Stimulated activated CD8-positive, alpha-beta memory T cell treated with anti-CD3 and anti-CD28 coated beads, Interleukin-4, amount 100 ng/mL, for 24 hours (primary cell): ENCODE measurements at places on chromosomes 16 and 17.

- DNase-seq: no peak
Observed at GRCh38 chr17:79322211-79323123, 247.8 kb downstream of the ENGASE start.

- DNase-seq: no peak
Observed at GRCh38 chr17:57668332-57668731, 76.8 kb downstream of the CCDC182 start.

DNA sequence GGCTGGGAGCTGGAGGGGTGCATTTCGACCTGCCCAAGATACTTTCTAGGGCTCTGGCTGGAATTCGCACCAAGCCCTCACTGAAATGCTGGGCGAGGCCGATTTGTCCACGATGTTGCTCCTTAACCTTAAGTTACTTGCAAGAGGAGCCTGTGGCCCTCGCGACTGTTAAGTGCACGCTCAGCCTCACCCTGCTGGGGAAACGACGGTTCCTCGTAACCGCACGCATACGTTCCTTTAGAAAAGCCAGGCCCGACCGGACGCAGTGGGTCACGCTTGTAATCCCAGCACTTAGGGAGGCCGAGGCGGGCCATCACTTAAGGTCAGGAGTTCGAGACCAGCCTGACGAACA is 607 bp upstream of the NCOR1 start:
- peak; percentile 1 for DNase-seq

DNA sequence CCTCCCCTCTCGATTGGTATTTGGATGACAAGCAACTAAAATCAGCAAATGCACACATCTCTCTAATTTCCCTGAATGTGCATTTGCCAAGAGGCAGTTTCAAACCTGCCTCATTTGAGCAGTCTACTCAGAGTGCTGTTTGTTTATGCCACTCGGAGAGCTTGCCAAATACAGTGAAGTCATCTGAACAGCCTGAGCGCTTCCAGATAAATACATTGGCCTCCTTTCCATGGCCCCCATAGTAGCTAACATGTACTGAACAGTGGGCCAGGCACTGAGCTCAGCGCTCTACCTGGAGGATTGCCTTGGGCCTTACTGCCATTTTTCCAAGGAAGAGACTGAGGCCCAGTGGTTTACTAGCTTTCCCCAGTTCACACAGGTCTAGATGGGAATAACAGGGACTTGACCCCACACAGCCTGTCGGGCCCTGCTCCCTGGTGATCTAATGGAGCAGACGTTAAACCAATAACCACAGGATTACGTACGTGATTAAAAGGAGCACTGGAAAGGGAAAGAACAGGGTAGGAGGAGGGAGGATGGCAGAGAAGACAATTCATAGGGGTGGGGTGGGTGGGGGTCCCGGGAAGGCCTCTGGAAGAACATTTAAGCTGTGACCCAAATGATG is 18.7 kb upstream of the ANKRD40CL start:
- DNase-seq: no peak

DNA sequence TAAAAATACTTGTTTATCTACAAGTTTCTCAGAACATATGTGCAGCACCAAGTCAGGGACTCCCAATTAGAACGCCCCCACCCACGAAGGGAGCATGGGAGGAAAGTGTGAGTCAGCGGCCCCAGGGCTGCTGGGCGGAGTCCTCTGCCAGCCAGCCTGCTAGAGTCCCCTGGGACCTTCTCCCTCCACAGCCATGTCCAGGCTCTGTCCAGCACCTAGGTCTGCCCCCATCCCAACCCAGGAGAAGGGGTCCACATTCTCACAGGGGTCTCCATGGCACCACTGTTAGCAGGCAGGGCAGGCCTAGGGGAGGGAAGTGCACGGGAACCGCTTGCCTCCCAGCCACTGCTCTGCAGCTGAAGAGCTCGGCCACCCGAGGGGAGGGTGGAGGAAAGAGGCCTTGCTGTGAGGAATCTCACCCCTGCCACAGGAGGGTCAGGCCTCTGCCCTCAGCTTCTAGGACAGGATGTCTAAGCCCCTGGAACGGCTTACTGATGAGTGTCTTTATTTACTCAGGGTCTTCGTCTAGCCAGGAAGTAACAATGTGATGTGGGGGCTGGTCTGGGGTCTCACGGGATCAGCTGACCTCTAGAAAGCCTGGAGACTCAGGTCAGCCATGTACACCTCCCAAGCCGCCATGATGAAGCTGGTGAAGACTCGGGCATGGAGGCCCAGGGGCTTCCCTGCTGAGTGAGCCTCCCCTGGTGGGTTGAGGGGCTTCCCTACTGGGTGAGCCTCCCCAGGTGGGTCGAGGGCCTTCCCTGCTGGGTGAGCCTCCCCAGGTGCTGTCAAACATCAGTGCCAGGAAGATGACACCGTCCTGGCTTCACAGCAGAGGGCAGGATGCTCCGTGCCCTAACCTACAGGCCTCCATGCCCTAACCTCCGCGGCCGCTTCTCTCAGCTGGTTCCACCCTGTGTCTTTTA is 190.3 kb downstream of the RBFOX3 start:
- DNase-seq: peak; percentile 26

GRCh38 chr17:76789235-76789788 is 51.4 kb downstream of the MFSD11 start:
- no peak for DNase-seq

DNA sequence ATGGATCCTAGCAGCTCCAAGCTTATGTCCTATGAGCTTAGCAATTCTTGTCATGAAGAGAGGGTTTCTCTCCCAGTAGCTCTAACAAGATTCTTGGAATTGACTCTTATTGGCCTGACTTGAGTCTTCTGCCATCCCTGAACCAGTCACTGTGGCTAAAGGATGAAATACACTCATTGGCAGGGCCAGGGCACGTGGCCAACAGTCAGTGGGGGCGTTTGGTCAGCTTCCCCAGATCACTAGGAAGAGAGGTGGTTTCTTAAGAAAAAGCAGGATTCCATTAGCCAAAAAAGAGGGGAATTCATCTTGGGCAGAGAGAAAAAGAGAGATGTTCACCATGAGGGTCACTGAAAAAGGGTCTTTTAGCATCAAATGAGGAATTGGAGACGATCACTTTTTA is 363.2 kb downstream of the SNX29 start:
- no peak for DNase-seq

GRCh38 chr17:49976163-49976827 is 7.3 kb downstream of the DLX4 start:
- DNase-seq: no peak

DNA sequence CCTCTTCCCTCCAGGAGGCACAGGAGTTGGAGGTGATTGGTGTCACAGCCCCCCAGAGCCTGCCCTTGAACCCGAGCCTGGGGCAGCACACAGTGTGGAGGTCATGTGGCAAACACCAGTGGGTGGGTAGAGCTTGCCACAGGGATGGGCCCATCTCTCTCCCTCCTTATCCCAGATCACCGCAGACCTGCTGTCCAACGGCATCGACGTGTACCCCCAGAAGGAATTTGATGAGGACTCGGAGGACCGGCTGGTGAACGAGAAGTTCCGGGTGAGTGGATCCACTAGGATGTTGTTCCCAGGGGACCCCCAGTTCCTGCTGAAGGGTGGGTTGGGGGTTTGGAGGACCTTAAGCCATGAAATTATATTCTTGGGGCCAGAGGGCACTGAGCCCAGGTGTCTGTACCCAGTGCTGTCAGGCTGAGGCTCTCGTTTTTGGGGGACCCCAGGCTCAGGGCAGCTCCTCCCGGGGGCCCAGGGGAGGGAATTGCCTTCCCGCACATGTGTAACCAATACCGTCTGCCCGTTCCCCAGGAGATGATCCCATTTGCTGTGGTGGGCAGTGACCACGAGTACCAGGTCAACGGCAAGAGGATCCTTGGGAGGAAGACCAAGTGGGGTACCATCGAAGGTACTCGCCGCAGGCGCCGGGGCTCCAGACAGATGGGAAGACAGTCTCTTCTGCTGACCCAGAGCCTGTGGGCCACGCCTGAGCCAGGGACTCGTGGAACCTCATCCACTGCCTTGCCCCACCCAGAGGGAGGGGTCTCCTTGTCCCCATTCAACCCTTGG is 351.9 kb downstream of the SEC14L1 start:
- no peak for DNase-seq

- DNase-seq: no peak
Observed at GRCh38 chr16:54201200-54201599, 85.4 kb downstream of the IRX3 start.

DNA sequence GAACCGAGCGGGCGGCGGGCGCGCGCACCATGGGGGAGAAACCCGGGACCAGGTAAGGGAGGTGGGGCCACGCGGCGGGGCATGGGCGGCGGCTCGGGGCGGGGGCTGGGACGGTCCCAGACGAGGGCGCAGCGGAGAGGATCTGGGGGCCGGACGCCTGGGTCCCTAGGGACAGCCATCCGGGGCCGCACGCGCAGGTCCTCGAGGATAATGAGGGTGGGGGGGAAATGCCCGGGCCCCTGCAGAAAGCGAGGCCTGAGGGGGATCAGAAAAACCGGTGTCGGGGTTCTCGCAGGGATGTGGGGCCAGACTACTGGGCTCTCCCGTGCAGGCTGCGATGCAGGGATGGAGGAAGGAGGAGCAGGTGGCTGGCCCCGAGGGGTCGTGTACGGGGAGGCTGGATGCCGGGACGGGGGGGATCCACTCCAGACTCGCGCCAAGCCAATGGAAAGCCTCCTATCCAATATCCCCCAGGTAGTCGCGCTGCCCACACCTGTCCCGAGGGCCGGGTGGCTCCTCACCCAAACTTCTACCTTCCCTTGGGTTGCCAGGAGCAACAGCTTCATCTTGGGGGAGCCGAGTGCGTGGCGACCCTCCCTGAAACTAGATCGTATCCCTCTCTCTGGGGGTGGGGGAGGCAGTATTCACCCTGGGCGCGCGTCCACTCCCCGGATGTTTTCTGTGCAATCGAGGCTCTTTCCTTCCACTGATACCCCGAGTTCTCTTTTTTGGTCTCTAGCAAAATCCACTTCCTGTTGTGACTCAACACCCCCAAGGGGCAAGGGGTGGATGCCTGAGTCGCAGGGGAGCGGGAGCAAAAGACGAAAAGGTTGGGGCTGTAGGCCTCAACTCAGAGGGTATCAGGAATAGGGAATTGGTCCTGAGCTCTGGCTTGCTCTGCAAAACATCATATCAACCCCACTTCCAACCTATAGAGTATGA is 532 bp downstream of the ARRB2 start:
- no peak for DNase-seq

DNA sequence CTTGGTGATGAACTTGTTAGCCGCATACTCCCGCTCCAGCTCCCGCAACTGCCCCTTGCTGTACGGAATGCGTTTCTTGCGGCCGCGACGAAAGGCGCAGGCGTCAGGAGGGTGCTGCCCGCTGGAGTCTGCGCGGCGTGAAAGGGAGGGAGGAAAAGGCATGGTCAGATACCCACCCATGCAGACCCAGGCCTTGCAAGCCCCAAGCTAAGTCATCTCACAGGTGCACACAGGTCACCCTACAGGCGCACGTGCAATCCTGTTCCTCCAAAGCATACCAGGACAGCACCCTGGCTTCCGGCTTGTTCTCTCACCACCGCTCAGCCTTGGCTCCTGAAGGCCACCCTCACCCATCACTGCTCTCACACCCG is 1.6 kb downstream of the HOXB13 start:
- DNase-seq: no peak

- no peak for DNase-seq
Observed at GRCh38 chr17:44982113-44982702, 14.1 kb upstream of the C1QL1 start.

DNA sequence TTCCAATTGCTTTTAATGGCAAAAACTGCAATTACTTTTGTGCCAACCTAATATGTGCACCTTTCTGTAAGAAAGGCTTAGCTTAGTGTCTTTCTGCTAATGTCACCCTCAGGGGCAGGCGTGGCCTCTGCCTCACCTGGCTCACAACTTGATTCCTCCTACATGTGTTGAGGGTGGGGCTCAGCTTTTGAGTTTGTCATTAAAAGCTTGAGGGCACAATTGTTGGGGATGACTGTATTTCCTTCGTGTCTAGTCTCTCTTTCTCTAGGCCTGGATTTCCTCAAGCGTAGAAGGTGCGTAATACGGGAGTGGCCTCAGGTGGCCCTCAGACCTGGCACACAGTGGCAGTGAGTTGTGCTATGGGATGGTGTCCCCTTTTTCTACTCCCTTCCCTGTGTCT is 94.4 kb downstream of the CLEC16A start:
- DNase-seq: no peak

DNA sequence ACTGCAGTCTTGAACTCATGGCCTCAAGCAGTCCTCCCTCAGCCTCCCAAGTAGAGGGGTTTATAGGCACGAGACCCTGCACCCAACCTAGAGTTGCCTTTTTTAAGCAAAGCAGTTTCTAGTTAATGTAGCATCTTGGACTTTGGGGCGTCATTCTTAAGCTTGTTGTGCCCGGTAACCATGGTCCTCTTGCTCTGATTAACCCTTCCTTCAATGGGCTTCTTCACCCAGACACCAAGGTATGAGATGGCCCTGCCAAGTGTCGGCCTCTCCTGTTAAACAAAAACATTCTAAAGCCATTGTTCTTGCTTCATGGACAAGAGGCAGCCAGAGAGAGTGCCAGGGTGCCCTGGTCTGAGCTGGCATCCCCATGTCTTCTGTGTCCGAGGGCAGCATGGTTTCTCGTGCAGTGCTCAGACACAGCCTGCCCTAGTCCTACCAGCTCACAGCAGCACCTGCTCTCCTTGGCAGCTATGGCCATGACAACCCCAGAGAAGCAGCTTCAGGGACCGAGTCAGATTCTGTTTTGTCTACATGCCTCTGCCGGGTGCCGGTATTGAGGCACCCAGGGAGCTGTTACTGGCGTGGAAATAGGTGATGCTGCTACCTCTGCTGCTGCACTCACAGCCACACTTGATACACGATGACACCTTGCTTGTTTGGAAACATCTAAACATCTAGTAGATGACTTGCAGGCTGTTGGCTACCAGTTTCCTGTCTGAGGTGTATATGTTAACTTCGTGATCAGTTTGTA is 3.3 kb downstream of the RPL13 start:
- no peak for DNase-seq

DNA sequence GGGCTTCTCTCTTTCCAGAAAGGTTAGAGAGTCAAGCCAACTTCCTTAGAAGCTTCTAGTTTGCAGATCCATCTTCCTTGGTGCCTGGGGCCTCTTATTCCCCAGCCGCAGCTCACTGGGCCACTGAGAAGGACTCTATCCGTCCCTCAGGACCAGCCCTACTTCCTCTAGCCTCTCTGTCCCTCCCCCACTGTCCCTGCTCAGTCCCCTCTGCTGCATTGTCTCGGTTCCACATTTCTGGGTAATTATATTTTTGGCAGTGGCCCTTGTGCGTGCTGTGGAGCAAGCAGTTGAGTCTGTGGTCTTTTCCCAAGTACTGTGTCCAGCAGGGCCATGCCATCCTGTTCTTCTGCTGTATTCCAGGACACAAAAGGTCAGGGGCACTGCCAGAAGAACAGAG is 17.8 kb downstream of the IRX3 start:
- no peak for DNase-seq

- DNase-seq: no peak
Observed at GRCh38 chr17:66372182-66372581, 69.8 kb downstream of the PRKCA start.

DNA sequence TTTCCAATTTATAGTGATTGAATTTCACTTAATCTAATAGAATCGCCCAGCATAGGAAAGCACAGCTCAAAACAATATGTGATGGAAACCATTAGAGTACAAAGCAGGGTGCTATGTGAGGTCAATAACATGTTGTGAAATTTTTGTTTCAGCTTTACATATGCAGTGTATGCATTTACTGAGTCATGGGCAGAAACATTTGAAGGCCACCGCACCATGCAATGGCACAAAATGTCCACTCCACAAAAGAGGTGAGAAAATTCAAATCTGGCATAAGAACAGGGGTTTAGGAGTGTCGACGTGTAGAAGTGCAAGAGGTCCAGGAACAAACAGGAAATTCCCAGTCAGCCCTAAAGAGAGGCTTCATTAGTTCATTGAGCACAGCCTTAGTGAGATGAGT is 131.2 kb downstream of the ANKFN1 start:
- no peak for DNase-seq

- peak; percentile 26 for DNase-seq
Observed at GRCh38 chr16:89446136-89446974, 44.0 kb downstream of the ANKRD11 start.
